Stimulated activated CD4-positive, alpha-beta T cell treated with anti-CD3 and anti-CD28 coated beads, Interleukin-15, amount 100 ng/mL, for 1 hour (primary cell): ENCODE measurements at places on chromosomes 1 and 21.

GRCh38 chr1:201149400-201149799, 4.9 kb downstream of the TMEM9 start:
- DNase-seq = no peak

- no peak for DNase-seq
Observed at GRCh38 chr1:186295980-186296379, 79.1 kb downstream of the TPR start.

- no peak for DNase-seq
Observed at GRCh38 chr1:22627331-22627730, 9.1 kb upstream of the C1QA start.

DNA sequence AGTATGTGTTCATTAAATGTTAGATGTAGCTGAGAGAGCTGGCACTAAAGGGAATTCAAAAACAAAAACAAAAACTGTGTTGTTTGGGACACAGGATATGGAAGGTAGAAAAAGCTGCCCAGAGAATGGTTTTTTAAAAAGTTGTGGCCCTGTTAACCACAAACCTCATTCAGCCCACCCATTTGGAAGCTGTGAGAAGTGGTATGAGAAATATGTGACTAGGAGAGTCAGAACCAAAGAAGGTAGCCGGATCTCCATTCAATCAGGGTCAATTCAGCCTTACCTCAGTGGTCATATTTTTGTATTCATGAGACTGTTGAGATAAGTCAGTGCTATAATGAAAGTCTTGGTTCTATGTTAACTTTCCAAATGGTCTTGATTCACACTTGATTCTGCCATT, 29.8 kb upstream of the CACYBP start:
- DNase-seq = no peak

DNA sequence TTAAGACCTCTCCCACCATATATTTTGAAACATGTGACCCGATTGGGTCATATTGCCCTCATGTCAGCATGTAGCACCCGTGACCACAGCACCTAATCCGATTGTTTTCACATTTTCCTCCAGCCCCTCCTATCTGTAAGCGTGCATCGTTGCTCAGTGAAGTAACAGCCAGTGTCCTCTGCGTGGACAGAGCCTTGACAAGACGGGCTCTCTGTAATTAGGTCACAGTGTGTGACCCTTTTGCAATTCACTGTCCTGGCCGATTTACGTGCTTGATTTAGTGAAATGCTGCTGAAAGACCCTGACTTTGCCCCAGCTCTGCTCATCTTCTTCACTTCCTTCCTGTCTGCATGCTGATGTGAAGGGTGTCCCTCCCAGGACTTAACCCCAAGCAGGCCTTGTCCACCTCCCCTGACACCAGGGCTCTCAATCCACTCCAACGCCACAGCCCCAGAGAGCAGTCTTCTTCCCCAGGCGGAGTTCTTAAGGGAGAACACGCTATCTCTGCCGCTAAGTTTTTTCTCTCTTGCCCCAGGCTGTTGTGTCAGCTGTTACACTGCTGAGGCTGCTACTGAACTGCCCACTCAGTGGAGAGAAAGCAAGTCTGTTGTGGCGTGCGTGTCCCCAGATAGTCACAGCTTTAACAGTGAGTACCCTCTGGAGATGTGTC, 19.4 kb downstream of the URB2 start:
- DNase-seq = no peak
